ENCODE measurements at places on chromosomes 12 and 14.

DNA sequence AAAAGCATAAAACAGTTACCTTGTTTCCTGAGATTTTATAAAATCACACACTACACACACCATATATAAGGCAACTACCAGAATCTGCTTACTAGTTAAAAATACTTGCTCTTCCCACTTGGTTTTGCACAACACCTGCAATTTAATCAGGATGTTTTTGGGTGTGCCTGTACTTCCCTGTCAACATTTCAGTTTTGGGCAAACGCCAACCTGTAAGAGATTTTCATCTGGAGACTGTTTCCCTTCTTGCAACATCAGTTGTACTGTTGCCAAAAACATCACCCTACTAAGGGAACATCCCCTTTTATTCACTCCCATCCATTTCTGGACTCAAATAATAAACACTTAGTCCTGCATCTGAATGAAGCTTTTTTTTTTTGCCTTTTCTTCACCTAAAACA lies 172.3 kb downstream of the DUSP6 start:
- DNase-seq: peak; percentile 70

- DNase-seq: no peak
These were observed 284.7 kb downstream of the DUSP6 start for GRCh38 chr12:89067421-89068187.

DNA sequence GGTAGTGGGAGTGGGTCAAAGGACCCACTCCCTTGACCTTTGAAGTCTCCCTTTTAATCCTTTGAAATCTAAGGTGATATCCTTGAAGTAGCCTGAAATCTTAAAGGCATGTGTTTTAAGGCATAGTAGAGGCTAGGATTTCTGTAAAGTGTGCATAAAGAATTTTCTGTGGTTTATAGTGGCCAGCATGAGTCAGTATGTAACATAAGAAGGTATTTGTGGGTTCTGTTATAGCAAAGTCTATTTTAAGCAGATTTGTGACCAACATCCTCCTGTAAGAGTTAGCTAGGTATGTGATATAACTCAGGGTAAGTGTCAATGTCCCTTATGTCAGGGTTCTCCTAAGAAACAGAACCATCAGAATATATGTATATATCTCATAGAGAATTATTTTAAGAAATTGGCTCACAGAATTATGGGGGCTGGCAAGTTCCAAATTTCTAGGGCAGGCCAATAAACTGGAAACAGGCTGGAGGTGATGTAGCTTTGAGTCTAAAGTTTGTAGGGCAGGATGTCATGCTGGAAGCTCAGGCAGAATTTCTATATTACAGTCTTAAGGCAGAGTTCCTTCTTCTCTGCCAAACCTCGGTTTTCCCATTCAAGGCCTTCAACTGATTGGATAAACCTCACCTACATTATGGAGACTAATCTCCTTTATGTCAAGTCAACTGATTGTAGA lies 18.7 kb upstream of the EPYC start:
- DNase-seq: no peak

- no peak for DNase-seq
These were observed 2.8 kb downstream of the SLC5A8 start for GRCh38 chr12:101207086-101207780.

GRCh38 chr12:30792648-30793499 lies 38.1 kb upstream of the CAPRIN2 start:
- no peak for DNase-seq
